ENCODE measurements at places on chromosomes 1 and 21. TPM values are rescaled to one million over a fixed set of nuclear protein-coding genes. Genes with fewer than 3 reads are reported as not detected.

DNA sequence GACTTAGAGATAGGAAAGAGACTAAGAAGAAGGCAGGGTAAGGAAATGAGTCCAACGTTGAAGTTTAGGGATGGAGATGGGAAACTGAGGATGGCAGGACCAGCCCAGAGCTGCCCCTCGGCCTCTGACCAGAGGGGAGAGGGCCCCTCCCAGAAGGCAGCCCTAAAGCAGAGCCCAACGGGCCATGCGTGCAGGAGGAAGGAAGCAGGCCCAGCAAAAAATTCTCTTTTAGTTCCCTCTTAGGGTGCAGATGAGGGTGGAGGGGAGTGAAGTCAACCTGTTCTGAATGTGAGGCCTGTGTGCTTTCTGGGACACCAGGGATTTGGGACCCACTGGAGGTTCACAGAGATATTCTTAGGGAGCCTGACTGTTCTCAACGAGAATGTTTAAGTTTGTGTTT lies 225.4 kb downstream of the RHOU start:
- no peak for DNase-seq

DNA sequence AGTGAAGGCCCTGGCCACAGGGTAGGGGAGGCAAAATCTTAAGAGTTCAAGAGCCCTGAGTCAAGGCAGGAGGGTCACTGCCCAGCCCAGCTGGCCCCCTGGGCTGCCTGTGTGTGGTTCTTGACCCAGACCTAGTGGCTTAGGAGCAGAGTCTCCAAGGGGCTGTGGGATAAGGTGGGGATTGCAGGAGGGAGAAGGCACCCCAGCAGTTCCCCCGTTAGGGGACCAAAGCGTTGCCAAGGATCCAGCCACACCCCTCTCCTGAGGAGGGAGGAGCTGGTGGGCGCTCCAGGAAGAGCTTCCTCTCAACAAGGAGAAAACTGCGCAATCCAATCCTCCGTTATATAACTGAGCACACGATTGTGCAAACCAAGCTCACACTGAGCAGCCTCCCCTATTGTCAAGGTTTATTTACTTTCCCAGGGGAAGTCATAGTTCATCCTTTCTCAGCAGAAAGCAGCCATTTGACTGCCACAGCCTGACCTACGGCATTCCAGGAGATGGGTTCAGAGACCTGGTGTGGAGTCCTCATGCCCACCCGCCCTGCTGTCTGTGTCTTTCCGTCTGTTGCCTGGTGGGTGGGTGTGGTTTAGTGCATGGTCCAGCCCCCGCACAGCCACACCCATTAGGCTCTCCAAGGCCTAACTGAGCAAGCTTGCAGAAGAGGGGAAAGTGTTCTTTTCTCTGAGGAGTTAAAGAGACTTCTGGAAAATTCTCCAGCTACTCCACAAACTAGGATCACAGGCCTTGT lies 3.5 kb downstream of the EPHX1 start:
- peak; percentile 80 for DNase-seq

- DNase-seq, result no peak
These were observed 133.3 kb upstream of the SGIP1 start for GRCh38 chr1:66400660-66401059.

Gene IFI16
- total RNA-seq, result 38.5 TPM

GRCh38 chr1:41537251-41537650 lies 52.8 kb upstream of the EDN2 start:
- DNase-seq, result no peak

DNA sequence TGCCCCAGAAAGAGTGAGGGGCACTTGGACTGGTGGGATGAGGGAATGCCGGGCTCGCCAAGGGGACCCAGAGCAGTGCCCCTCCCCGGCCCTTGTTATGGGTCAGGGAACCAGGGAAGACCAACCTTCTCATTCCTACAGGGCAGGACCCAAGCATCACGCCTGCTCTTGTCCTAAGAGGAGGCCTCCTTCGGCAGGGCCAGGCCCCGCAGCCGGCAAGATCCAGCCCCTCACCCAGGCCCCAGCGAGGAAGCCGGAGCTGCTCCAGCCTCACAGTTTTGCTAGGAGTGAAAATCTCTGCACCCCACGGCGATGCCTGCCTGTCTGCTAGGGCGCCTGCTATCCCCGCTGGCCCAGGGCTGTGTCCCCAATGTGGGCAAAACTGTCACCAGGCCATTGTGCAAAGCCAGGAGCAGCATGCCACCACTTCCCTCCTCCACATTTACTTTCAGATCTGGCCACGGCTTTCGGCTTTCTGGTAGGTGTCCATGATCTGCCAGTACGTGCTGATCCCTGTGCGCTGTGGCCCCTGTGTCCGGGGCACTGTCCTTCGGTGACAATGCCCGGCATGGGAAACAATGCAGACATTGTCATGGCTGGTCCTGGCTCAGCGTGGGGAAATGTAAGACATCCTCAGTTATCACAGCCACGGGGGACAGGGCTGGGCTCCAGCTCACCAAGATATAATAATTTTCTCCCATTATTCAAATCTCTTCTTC lies 9.6 kb downstream of the ACTRT2 start:
- no peak for DNase-seq

Gene ADORA3
- total RNA-seq, result 0.29 TPM

- peak; percentile 89 for DNase-seq
These were observed 484 bp upstream of the RHOC start for GRCh38 chr1:112707221-112708001.

Gene NHLH1
- total RNA-seq, result not detected

DNA sequence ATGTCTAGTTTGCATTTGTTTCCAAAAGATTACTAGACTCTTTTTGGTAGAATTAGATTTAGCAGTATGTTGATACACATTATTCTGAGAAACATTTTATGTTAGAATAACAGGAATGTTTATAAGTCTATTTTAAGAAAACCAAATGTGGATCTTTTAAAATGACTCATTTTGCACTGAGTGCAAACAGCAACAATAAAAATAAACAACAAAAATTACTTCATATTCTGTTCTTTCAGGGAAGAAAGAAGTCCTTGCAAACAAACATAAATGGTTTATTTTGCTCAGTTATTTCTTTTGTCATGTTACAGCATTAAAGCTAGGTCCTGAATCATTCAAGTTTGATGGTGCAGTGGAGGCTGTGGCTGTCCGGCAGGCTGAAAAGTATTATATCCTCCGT lies 106.8 kb upstream of the TENT5C start:
- DNase-seq, result no peak

DNA sequence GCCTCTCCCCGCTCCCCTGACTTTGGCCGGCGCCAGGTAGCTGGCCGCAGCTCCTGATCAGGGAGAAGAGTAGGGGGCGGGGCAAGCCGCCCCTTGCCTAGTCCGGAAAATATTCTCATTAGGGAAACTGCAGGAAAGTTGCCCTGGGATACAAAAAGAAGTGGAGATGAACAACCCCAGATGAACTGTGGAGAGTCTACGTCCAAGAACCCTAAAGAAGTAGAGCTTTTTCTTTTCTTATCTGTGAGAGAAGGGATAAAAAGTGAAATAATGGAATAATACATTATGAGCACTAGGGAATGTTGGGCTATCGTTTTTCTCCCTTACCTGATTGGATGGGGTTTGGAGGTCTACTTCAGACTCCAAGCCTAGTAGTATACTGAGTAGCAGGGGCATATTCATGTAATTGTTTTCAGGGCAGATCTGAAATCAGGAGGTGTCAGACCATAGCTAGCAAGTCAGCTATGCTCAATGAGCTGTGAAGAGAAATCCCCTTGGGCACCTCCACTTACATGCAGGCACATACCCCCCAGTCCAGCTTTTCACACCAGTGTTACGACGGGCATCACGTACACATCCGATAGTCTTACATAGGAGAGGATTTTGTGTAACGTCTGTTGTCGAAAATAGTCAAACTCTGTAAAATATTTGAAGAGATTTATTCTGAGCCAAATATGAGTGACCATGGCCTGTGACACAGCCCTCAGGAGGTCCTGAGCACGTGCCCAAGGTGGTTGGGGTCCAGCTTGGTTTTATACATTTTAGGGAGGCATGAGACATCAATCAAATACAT lies 1.7 kb upstream of the DUSP10 start:
- no peak for DNase-seq

Gene LCE3D
- not detected for total RNA-seq

DNA sequence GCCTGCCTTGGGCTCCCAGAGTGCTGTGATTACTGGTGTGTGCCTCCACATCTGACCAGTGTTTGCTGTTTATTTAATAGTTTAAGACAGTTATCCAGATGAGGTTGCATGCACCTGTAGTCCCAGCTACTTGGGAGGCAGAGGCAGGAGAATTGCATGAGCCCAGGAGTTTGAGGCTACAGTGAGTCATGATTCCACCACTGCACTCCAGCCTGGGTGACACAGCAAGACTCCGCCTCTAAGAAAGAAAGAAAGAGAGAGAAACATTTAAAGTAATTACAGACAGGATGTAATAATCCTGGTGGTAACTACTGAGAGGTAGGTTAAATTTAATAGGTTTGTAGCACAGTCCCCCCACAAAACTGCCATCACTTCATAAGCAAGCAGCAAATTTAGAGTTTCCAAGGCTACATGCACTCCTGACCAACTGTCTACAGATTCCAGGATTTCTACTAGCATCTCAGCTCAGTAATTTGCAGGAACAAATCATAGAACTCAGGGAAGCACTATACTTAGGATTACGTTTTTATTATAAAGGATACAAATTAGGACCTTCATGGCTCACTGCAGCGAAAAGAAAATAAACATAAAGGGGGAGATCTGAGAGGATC lies 89.6 kb downstream of the PKN2 start:
- peak; percentile 58 for DNase-seq

- DNase-seq, result no peak
These were observed 3.7 kb upstream of the IGSF3 start for GRCh38 chr1:116671072-116671760.

Gene SERPINC1
- total RNA-seq, result 0.18 TPM

DNA sequence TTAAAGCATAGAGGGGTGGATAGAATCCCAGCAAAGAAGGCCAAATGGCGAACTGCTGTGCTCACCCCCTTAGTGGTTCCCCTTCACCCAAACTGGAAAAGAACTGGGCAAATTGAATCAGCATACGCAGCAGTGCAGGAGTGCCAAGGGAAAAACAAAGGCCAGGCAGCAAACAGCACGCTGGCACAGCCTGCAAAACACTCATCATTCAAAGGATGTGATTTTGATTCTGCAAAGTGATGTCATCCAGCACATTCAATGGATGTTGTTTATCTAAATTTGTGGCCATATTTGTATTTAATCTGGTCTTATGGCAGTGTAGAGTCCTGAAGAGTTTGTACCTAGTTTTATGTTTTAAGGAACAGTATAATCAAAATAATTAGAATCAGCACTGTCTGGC lies 71.8 kb upstream of the ECE1 start:
- no peak for DNase-seq

GRCh38 chr1:204093421-204093717 lies 20.5 kb downstream of the SOX13 start:
- DNase-seq, result peak; percentile 85

DNA sequence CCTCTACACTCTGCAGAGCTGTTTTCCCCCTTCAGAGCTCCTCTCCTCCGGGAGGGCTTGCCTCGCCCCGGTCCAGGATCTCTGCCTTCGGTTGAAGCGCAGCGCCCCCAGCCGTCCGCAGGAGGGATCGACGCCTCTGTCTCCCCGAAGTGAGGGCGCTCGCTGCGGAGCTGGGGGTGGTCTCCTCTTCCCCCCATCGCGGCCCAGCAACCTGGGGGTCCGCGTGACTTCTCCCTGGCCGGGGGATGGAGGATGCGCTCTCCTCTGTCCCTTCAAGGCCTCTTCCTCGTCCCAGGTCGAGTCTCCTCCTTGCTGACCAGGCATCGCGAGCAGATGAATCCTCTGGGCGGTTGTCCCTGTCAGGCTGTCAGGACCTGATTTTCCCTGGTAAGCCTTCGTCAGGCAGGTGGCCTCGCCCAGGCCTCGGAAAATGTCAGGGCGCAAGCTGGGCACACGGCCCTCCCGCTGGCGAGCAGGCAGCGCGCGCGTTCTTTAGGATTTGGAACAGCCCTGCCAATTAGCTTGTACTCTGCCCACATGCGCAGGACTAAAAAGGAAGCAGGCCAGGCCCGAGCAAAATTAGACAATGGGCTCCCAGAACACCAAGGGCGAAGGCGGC lies 90.5 kb downstream of the EDEM3 start:
- DNase-seq, result peak; percentile 91

- no peak for DNase-seq
These were observed 75.9 kb downstream of the NOS1AP start for GRCh38 chr1:162145280-162145965.

DNA sequence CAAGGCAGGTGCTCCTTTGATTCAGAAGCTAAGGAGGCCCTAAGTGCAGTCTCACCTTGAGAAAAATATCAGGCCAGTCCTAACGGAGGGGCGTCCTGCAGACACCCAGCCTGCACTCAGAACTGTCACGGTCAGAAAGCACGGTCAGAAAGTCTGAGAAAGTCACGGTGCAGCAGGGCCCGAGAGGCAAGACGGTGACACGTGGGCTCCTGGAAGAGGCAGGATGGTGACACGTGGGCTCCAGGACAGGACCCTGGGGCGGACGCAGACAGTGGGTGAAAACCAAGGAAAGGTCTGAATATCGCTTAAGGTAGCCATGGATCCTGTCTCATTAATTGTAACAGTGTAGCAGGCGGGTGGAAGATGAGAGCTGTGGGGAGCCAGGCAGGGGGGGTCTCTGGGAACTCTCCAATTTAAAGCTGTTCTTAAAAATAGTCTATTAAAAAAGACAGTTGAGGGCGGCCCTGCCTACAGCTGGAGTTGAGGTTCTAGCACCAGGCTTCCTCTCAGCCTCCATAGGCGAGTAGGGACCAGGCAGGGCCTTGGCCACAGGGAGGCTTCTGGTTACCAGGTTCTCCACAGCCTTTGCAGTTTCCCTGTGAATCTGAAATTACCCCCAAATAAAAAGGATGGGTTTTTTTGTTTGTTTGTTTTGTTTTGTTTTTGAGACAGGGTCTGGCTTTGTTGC lies 65.2 kb downstream of the FAAP20 start:
- no peak for DNase-seq

GRCh38 chr1:7121622-7121988 lies 336.4 kb downstream of the CAMTA1 start:
- DNase-seq, result peak; percentile 86

Gene BEST4
- 60.0 TPM for total RNA-seq

- DNase-seq, result no peak
These were observed 1148.1 kb upstream of the NCAM2 start for GRCh38 chr21:19850157-19850556.

- peak; percentile 88 for DNase-seq
These were observed at the start of gene ABCG1 for GRCh38 chr21:42218836-42219605. Gene ABCG1, plus strand, starts transcription at chr21:42219140. Its CDS starts 123 bp downstream, at chr21:42219263.

Gene C1orf21
- total RNA-seq, result 36.8 TPM

DNA sequence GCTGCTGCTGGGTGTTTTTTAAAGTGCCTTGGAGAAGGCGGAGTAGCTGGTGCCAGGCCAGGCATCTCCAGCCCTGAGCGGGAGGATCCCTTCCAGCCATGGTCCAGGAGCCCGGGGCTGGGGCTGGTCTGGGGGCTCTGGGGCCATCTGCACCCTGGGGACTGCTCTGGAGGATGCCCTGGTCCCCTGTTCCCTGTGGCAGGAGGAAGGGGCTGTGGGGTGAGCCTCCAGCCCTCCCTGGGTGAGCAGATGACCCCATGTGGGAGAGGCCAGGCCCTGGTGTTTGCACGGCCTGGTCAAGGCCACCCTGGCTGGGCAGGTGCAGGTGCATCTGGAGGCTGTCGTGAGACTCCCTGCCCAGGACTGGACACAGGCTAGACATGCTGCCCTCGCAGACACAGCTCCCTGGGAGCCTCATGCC lies 56.7 kb downstream of the SLX9 start:
- DNase-seq, result no peak

Gene RNF187
- total RNA-seq, result 9.3 TPM

- no peak for DNase-seq
These were observed 12.6 kb upstream of the RHBG start for GRCh38 chr1:156356262-156356874.

Gene KCND3
- total RNA-seq, result 14.3 TPM
